ENCODE measurements at places on chromosomes 1 and 21. TPM values are rescaled to one million over a fixed set of nuclear protein-coding genes. Genes with fewer than 3 reads are reported as not detected.
A peak's percentile ranks its signal among the peaks of the same experiment; 100 is the strongest.

RSPH1 gene
- 0.38 TPM for total RNA-seq

DNA sequence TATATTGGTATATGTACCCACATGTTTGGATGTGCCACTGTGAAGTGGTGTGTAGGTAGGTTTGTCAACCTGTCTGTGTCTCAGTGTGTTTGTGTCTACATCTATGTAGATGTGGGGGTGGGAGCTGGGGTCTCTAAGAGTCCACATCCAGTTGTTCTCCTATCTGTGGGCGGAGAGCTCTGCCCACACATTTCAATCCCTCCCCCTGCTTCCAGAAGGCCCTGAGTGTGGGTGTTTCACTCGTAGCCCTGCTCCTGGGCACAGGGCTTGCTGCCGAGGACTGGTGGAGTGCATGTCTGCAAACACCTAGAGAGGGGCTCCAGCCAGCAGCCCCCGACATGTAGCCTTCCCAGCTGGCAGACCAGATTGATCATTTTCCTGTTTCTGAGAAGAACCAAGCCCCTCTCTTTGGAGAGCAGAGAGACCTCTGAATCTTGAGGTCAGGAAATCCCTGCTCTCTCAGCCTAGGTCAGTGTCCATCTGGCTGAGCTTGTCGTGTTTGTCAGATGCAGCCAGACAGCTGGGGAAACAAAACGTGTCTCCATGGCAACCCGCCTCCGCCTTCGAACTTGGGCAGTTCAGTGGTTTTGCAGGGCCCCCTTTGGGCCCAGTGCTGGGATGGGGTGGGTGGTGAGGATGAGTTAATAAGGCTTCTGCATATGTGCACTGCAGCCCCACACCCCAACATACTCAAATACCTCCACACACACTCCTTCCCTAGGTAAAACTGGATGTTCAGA, 31.2 kb upstream of the SYNC start:
- no peaks in the 10 kb centered on the region for H3K36me3 ChIP-seq
- H3K27ac ChIP-seq = no peak overlapping the region
- DNase-seq = no peak
- H3K4me3 ChIP-seq = no peak overlapping the region

OR2AK2 gene
- total RNA-seq = not detected

OR2M2 gene
- total RNA-seq = not detected

DNA sequence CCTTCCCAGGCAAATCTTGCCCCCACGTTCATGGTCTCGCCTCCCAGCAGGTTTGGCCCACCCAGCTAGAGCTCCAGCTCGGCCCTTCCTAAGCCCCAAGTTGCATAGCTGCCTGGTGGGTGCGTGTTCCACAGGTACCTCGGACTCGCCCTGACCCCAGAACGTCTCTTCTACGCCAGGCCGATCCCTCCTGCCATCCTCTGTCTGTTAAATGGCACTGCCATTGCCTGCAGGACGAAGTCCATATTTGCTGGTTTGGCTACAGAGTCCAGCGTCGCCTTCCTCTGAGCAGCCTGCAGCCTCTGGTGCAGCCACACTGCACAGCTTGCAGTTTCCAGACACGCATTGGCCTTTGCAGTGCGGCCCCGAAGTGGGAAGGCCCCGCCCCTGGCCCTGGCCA, 228.1 kb downstream of the SDCCAG8 start:
- H3K36me3 ChIP-seq = peaks cover 4% of the 10 kb centered on the region
- DNase-seq = no peak
- no peaks in the 10 kb centered on the region for H3K27me3 ChIP-seq
- peak overlapping the region; percentile 11 for H3K4me3 ChIP-seq
- peaks cover 14% of the 10 kb centered on the region for H3K4me1 ChIP-seq
- H3K27ac ChIP-seq = no peak overlapping the region

STRIP1 gene
- total RNA-seq = 60.4 TPM

DNA sequence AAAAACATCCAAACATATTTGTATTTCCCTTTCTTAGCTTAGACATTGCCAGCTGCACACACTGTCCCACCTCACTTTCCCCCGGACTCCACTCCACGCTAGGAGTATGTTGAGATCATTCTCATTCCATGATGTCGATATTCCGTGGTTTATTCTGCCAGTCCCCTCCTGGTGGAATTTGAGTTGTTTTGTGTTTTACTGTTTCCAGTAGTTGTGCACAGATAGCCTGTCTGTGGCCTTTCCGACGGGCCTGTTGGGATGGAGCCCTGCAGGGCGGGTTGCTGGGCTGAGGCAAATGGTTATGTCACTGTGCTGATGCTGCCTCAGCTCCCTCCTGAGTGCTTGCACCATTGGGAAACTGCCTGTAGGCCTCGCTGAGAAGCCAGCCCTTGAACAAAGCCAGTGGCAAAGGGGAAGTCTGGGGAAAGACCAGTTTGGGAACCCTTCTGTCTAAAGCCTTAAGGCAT, 12.8 kb downstream of the TRAPPC10 start:
- H3K36me3 ChIP-seq = peaks cover 22% of the 10 kb centered on the region
- H3K27ac ChIP-seq = peak overlapping the region; percentile 73
- no peaks in the 10 kb centered on the region for H3K27me3 ChIP-seq
- DNase-seq = no peak

- peak within 1 kb of the TSS; percentile 44 for H3K4me3 ChIP-seq
- DNase-seq = no peak
- no peak within 1 kb of the TSS for H3K27ac ChIP-seq
- H3K27me3 ChIP-seq = peaks cover 34% of the 10 kb centered on the region
Observed at GRCh38 chr1:15153184-15153841, at the start of gene TMEM51. TMEM51 (plus strand) TSS chr1:15153747; CDS start chr1:15215088, 61,341 bp downstream.

HOOK1 gene
- 9.9 TPM for total RNA-seq

CD5L gene
- total RNA-seq = 0.20 TPM

CYP2J2 gene
- 0.54 TPM for total RNA-seq

- H3K27me3 ChIP-seq = no peaks in the 10 kb centered on the region
- DNase-seq = no peak
- H3K4me3 ChIP-seq = no peak overlapping the region
Observed at GRCh38 chr1:60765204-60765603, 317.2 kb upstream of the NFIA start.

DNA sequence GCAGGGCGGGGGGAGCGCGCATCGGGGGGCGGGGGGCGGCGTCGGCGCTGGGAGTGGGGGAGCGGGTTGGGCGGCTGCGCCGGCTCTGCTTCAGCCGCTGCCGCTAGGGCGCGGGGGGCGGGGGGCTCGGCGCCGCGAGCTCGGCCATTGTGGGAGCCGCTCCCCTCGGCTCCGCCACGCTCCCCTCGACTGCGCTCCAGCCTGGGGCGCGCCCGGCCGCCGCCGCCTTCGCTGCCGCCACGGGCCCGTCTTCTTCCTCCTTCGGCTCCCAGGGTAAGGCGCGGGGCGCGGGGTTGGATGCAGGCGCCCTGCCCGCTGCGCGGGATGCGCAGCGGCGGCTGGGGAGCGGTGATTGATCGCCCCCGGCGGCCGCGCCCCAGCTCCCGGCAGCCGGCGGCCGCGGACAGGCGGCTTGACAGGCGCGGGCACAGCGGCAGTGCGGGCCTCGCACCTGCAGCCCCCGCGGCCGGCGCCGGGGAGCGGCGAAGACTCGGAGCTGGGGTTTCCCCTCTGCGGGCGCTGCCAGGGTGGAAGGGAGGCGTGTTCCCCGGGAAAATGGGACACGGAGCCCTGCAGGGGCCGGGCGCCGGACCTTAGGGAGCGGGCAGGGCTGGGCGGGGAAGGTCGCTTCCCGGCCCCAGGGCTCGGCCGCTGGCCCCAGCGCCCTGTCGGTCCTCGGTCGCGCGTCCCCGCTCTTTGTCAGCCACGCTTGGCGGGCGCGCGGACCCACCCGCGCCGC, 55.3 kb downstream of the NDUFS5 start:
- peaks cover 11% of the 10 kb centered on the region for H3K4me1 ChIP-seq
- peaks cover 22% of the 10 kb centered on the region for H3K27me3 ChIP-seq
- H3K4me3 ChIP-seq = no peak overlapping the region

- H3K27ac ChIP-seq = peak overlapping the region; percentile 59
- H3K4me3 ChIP-seq = no peak overlapping the region
- peaks cover 39% of the 10 kb centered on the region for H3K36me3 ChIP-seq
- peak; percentile 32 for DNase-seq
- H3K27me3 ChIP-seq = no peaks in the 10 kb centered on the region
Observed at GRCh38 chr1:24898152-24898908, 31.7 kb downstream of the RUNX3 start.

DNA sequence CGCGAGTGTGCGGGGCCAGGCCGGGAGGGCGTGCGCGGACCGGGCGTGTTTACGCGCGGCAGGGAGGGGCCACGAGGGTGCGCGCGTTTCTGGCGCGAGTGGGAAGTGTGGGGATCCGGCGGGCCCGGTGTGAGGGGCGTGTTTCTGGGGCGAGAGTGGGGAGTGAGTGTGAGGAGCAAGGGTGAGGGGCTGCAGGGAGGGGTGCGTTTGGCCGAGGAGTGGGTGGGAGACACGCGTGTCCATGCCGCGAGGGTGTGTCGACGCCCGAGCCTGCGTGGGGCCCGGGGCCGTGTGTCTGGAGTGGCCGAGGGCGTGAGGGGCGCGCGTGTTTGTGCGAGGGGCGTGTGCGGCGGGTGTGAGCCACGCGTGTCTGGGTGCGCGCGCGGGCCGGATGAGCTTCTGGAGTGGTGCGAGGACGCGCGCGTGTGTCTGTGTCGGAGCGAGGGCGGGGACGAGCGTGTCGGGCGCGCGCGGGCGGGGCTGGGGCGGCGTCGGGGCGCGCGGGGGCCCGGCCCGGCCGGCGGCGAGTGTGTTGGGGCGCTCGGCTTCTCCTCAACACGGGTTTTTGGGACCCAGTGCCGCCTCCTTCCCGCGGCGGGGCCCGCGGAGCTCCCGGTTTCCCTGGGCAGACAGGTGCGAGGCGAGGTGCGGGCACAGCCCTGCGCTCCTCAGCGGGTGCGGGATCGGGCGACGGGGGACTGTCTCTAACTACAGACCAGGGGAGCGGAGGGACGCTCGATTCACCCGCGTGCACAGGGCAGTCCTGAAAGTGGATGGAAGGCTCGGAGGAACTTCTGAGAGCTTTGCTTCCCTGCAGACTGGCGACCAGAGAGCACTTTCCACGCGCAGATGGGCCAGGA, 65.8 kb upstream of the VAMP3 start:
- peak overlapping the region; percentile 70 for H3K27ac ChIP-seq
- DNase-seq = peak; percentile 36
- H3K4me3 ChIP-seq = peak overlapping the region; percentile 82
- peaks cover 11% of the 10 kb centered on the region for H3K27me3 ChIP-seq
- H3K36me3 ChIP-seq = no peaks in the 10 kb centered on the region

DNA sequence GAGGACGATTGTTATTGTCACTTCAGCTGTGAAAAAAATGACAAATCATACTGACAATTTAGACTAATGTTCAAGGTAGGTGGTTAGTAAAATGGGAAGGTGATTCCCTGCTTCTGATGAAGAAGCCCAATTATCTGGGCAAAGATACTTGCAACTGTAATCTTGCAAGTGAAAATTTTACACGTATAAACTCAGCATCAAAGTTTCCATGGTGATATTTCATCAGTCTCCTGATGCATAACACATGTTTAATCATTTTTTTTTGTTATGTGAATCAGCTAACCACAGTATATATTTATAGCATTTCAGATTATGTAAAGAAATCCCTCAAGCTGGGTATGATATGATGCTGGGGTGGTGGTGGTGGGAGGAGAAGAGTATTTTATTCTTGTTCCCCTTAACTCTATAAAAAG, 16.4 kb upstream of the KCNK1 start:
- H3K4me1 ChIP-seq = no peaks in the 10 kb centered on the region
- H3K4me3 ChIP-seq = no peak overlapping the region
- no peaks in the 10 kb centered on the region for H3K36me3 ChIP-seq

DNA sequence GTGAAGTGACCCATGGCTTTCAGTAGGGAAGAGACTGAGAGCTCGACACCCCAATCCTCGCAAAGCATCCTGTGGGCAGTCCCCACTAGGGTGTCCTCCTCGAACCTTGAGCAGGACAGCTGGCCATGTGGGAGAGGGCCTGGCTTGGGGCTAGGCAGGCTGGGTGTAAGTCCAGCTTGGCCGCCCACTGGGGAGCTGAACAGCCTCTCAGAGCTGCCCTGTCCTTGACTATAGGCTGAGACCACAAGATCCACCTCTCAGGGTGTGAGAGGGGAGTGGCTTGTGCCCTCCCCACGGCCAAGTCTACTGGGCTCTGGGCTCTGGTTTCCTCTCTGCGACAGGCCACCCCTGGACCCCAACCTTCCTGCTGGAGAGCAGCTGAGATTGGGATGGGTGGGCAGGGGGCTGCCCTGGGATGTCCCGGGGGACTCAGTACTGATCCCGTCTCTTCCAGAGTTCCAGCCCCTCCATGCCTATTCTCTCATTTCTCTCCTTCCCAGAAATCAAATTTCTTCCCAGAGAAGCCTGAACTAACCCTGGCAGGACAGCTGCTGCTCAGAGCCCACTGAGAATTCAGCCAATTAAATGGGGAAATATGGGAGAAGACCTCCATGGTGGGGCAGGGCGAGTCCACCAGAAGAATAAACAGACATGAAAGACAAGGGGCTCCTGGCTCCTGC, 282.9 kb downstream of the PTPRU start:
- no peak overlapping the region for H3K4me3 ChIP-seq
- no peaks in the 10 kb centered on the region for H3K36me3 ChIP-seq
- no peak overlapping the region for H3K27ac ChIP-seq
- no peak for DNase-seq

GRCh38 chr21:34864370-34865149, 184.5 kb downstream of the RUNX1 start:
- H3K27me3 ChIP-seq = no peaks in the 10 kb centered on the region
- peak overlapping the region; percentile 87 for H3K27ac ChIP-seq
- peaks cover 74% of the 10 kb centered on the region for H3K36me3 ChIP-seq
- H3K4me3 ChIP-seq = peak overlapping the region; percentile 73

- no peaks in the 10 kb centered on the region for H3K4me1 ChIP-seq
- DNase-seq = no peak
- H3K27me3 ChIP-seq = no peaks in the 10 kb centered on the region
- H3K36me3 ChIP-seq = no peaks in the 10 kb centered on the region
- no peak overlapping the region for H3K4me3 ChIP-seq
Observed at GRCh38 chr21:20971296-20971921, 26.8 kb upstream of the NCAM2 start.

- H3K27ac ChIP-seq = no peak overlapping the region
- DNase-seq = no peak
- H3K36me3 ChIP-seq = no peaks in the 10 kb centered on the region
- no peaks in the 10 kb centered on the region for H3K4me1 ChIP-seq
Observed at GRCh38 chr1:64687725-64688327, 57.0 kb upstream of the RAVER2 start.

DNA sequence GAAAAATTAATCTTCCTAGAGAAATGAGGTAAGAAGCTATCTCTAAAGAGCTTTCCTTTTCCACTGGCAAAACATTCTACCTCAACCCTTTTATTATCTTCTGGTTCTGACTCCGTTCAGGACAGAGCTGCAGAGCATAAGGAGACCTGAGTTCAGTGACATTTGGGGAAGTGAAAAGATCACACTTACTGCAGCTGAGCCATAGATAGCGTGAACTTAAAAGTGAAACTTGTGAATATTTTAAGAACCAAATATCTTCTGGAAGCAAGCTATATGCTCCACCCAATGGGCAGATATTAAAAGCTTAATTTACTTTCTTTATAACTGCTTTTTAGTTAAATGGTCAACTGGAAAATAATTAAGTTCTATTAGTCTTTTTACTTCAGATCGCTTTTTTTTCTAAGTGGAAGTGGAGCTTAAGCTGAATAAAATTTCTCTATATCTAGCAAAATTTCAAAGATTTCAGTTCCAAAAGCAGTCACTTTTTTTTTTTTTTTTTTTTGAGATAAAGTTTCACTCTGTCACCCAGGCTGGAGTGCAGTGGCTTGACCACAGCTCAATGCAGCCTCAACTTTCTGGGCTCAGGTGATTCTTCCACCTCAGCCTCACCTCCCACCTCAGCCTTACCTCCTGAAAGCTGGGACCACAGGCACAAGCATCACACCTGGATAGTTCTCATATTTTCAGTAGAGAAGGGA, 11.9 kb downstream of the PTPN22 start:
- peak overlapping the region; percentile 51 for H3K4me3 ChIP-seq
- peaks cover 31% of the 10 kb centered on the region for H3K36me3 ChIP-seq
- no peak for DNase-seq
- H3K27me3 ChIP-seq = no peaks in the 10 kb centered on the region

SYT11 gene
- 3.3 TPM for total RNA-seq

DNMT3L gene
- total RNA-seq = not detected

Data from activated B cell treated with CpG ODN at 0.5 μM for 24 hours (primary cell).